ENCODE measurements at places on chromosomes 1 and 21.
A peak's percentile ranks its signal among the peaks of the same experiment; 100 is the strongest.

GRCh38 chr1:67769633-67770256 lies 63.5 kb downstream of the GNG12 start:
- DNase-seq, result no peak

DNA sequence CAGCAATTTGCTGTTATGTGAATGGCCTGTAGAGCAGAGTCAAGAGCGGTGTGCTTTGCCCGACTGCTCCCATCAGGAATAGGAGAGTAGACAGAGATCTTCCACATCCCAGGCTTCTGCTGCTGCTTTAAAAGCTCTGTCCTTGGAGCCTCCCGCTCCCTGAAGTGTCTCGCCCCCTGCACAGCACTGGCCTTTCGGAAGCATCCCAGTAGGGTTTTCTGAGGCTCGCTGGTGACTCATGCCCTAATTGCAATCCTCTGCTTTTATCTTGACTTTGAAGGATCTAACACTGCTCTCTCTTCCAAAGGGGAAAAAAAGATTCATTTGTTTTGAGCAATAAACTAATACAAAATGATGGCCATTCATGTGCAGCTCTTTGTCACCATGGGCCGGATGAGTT lies 13.3 kb upstream of the CD101 start:
- no peak for DNase-seq

DNA sequence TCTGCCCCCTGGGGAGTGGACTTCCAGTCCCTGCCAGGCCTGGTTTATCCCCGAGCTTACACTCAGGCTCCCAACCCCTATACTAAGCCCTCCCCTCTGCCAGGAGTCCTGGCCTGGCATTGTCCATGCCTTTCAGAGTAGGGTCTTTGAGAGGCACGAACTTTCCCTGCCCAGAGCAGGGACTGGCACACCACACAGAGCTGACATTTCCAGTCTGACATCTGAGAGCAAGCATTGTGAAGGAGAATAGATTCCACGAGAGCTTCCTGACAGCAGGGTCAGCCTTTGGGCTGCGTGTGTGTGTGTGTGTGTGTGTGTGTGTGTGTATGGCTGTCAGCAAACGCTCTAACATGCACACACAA lies 59.5 kb upstream of the LAPTM5 start:
- no peak for DNase-seq

GRCh38 chr1:60463146-60463545 lies 389.6 kb upstream of the C1orf87 start:
- DNase-seq, result no peak

DNA sequence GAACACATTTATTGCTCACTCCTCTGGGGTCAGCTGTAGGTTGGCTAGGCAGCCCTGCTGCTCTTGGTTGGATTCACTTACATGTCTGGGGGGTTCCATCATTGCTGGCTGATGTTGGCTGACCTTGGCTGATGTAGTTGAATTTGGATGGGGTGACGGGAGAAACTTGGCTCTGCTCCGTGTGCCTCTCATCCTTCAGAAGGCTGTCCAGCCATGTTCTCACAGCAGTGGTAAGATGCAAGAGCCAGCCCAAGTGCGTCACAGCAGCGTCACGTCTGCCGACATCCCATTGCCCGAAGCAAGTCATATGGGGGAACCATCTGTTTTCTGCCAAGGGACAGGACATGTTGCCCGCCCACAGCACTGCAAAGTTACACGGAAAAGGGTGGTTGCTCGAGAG lies 613.5 kb downstream of the MATN1 start:
- no peak for DNase-seq

GRCh38 chr1:180248731-180249681 lies 18.9 kb downstream of the LHX4 start:
- DNase-seq, result peak; percentile 44

GRCh38 chr1:16352842-16353535 lies 709 bp upstream of the FBXO42 start:
- DNase-seq, result peak; percentile 58

- peak; percentile 77 for DNase-seq
Observed at GRCh38 chr1:31152181-31152795, 86.8 kb upstream of the PUM1 start.

- DNase-seq, result no peak
Observed at GRCh38 chr1:207578796-207579435, 66.0 kb upstream of the CR1L start.

GRCh38 chr1:35622510-35623178 lies 18.7 kb downstream of the PSMB2 start:
- no peak for DNase-seq

DNA sequence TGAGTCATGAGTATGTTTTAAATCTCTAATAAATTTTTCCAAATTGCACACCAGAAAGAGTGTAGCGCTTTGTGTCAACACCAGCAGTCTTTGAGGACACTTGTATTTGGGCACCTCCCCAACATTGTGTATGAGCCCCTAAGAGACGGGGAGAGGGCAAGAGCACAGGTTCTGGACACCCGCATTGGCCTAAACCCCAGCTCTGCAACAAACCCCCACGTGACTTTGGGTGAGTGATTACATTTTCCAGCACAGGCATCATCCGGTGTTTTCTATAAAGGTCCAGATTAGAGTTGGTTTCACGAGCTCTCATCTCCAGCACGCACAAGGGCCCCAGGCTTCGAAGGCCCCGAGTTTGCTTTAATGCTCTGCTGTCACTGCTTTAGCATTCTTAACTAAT lies 66.3 kb upstream of the SLC45A1 start:
- DNase-seq, result no peak

DNA sequence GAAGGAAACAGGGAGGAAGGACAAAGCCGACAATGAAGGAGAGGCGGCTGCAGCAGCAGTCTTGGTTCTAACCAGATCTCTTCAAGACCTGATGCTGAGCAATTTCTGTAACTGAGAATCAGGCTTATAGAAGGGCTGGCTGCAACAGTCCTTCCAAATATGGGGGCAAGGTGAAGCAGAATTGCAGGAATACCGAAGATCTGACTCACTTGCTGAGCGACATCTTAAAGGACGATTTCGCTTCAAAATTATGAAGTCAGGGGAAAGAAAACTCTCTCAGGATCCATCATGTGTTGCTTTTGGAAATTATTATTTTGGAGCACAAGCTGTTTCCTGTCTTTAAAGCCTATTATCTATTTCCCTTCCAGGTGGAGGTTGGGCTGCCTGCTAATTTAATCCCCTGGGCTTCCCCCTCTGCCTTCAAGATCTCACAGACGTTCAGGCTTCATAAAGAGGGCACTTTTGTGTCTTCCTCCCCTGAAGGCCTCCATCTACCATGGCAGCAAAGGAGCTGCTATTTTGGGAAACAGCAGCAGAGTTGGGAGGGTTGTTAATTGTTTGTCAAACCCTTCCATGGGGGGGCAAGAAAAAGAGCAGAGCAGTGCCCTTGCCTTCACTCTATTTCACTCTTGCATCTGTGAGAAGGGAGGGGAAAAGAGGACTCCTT lies 10.8 kb upstream of the IER5 start:
- no peak for DNase-seq

- DNase-seq, result no peak
Observed at GRCh38 chr1:7519181-7519860, 251.8 kb upstream of the VAMP3 start.

- no peak for DNase-seq
Observed at GRCh38 chr1:180586671-180587155, 27.9 kb downstream of the OVAAL start.

- no peak for DNase-seq
Observed at GRCh38 chr1:200960948-200961340, 62.6 kb downstream of the KIF21B start.

DNA sequence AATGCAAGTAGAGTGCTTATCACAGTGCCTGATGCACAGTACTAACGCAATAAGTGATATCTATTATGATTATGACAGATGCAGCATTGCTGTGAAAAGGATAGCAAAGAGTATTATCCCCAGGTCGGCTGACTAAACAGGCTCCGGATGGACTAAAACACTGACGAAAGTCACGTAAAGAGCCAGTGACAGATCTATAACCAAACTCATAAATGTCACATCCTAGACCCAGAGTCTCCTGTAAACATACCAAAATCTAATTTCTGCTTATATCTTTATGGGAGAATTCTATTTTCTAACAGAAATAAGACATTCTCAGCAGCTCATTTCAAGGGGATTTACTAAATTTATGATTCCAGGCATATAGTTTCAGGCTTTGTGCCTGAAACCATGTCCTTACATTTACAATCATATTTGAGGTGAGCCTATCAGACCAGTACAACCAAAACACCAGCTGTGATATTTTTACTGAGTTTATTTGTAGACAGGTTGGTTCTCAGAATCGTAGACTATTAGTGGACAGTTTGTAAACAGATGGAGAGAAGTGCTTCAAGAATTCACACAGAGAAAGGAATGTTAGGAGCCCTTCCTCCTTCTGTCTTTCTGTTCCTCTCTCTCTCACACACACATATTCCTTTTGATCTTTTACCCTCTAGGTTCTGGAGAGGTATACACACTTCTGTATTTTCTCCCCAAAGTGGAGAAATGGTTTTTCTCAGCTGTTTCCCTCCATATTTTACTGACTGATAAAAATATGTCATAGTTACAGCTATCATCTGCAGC lies 52.4 kb upstream of the WDR26 start:
- DNase-seq, result no peak

Data from NB4 (cell line).